Foreskin fibroblast (primary cell): ENCODE measurements at places on chromosomes 16 and 17.

DNA sequence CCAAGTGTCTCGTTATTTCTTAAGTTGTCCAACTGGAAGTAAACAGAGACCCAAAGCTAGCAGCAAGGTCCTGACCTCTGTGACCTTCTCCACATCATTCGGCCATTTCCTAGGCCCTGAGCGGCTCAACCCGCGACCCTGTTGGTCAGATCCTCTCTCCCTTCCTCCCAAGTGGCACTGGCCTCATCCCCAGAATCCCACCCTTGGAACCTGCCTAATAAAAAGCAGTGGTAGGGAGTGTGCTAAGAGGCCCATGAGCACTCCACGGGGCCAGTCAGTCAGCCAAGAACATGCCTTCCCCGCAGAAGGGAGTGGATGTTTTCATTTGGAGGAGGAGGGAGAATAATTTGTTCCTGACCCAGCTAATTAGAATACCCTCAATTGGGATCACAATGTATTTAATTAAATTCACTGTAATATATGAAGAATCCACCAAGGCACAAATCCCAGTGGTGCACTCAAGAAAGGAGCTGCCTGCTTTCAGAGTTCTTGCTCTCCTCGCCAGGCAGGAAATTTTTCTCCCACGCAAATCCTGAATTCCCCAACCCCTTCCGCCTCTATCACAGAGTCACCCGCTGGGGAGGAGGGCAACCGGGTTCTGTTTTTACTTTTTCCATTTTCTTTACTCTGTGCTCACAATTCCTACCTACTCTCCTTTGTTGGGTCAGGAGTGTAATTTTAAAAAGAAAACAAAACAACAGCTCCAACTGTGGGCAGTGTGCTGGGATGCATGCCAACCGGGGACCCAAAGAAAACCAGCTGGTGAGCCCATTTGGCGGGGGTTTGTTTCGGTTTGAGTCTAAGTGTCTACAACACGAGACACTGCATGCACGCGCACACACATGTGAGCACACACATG lies 153.4 kb downstream of the ZFHX3 start:
- no peak for DNase-seq

DNA sequence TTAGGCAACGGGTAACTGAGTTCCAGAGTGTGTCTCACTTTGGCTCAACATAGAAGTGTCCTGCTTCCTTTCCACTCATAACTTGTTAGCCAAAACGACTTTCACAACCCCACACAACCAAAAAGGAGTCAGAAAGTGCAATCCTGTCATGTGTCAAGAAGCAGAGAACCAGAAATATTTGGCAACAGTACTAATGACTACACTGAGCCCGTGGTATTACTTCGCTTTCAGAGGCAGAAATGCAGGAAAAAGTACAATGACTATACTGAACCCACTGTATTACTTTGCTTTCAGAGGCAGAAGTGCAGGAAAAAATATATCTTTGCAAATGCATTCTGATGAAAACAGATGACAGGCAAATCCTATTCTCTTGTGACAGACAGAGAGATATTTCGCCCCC lies 484.6 kb downstream of the KIF2B start:
- DNase-seq = no peak

GRCh38 chr17:66829386-66829864 lies 5.5 kb upstream of the CACNG5 start:
- peak; percentile 49 for DNase-seq

GRCh38 chr16:69796285-69797118 lies 34.4 kb downstream of the WWP2 start:
- peak; percentile 50 for DNase-seq

GRCh38 chr16:85028685-85029407 lies 1.3 kb downstream of the KIAA0513 start:
- peak; percentile 16 for DNase-seq

GRCh38 chr16:920051-920681 lies 50.6 kb downstream of the LMF1 start:
- DNase-seq = peak; percentile 44

GRCh38 chr16:75660726-75661302 lies 13.2 kb downstream of the TERF2IP start:
- no peak for DNase-seq

DNA sequence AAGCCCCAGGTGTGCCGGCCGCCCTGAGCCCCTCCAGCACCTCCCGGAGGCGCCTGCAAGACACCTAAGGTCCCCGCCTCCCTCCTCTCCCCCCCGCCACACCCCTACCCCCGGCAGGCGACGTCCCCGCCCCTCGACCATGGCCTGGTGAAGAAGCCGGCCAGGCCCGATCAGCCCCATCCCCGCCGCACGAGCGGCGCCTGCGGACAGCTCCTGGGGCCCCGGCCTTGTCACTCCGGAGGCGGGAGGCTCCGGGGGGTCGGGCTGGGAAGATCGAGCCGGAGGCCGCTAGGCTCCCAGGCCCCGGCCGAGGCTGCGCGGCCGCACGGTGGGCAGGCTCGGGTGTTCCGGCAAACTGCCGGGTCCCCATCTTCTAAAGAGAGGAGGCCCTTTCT lies 405 bp upstream of the ACE start:
- peak; percentile 38 for DNase-seq

- DNase-seq = no peak
These were observed 802 bp upstream of the TOB1 start for GRCh38 chr17:50866950-50867362.

- DNase-seq = no peak
These were observed 35.2 kb downstream of the USP22 start for GRCh38 chr17:21007646-21008045.
